Spinal cord (tissue), 10 donors: ENCODE measurements at places on chromosomes 11 and 22. TPM values are rescaled to one million over a fixed set of nuclear protein-coding genes. Genes with fewer than 3 reads are reported as not detected.

MAJIN gene
- polyA plus RNA-seq, result 0.42 TPM

MN1 gene
- polyA plus RNA-seq, result 27.5 TPM

SAMM50 gene
- 64.6 TPM for polyA plus RNA-seq

LGR4 gene
- polyA plus RNA-seq, result 27.7 TPM

VPREB1 gene
- polyA plus RNA-seq, result not detected

GLYAT gene
- 0.59 TPM for polyA plus RNA-seq

MISFA gene
- polyA plus RNA-seq, result 3.8 TPM

FAM89B gene
- polyA plus RNA-seq, result 48.6 TPM

MMP8 gene
- polyA plus RNA-seq, result not detected

CASP5 gene
- not detected for polyA plus RNA-seq

NOX4 gene
- polyA plus RNA-seq, result 1.7 TPM

MPPED1 gene
- 23.3 TPM for polyA plus RNA-seq

OR5P2 gene
- polyA plus RNA-seq, result not detected

LRRC32 gene
- polyA plus RNA-seq, result 11.0 TPM

APOA5 gene
- not detected for polyA plus RNA-seq

HBB gene
- polyA plus RNA-seq, result 132 TPM

POTEH gene
- not detected for polyA plus RNA-seq

IL17REL gene
- polyA plus RNA-seq, result 0.96 TPM

SYCE3 gene
- not detected for polyA plus RNA-seq

SYT12 gene
- 14.2 TPM for polyA plus RNA-seq

SLC5A4 gene
- 0.98 TPM for polyA plus RNA-seq

RASL10A gene
- polyA plus RNA-seq, result 5.2 TPM

ELMOD1 gene
- polyA plus RNA-seq, result 83.8 TPM

SLC6A5 gene
- polyA plus RNA-seq, result 29.0 TPM

DEFB131B gene
- polyA plus RNA-seq, result not detected

RTN4RL2 gene
- 5.0 TPM for polyA plus RNA-seq

ANO3 gene
- 3.8 TPM for polyA plus RNA-seq

IGSF9B gene
- polyA plus RNA-seq, result 45.4 TPM

RASSF7 gene
- 25.9 TPM for polyA plus RNA-seq

FOLR3 gene
- polyA plus RNA-seq, result not detected

FJX1 gene
- polyA plus RNA-seq, result 69.6 TPM

PKNOX2 gene
- 39.0 TPM for polyA plus RNA-seq

SULT4A1 gene
- 90.2 TPM for polyA plus RNA-seq

SLC17A6 gene
- polyA plus RNA-seq, result 57.1 TPM

KCNK7 gene
- 0.90 TPM for polyA plus RNA-seq

CYP2D6 gene
- polyA plus RNA-seq, result 9.9 TPM

PKDREJ gene
- polyA plus RNA-seq, result 0.46 TPM

AP5B1 gene
- 9.3 TPM for polyA plus RNA-seq

FOLR1 gene
- 4.7 TPM for polyA plus RNA-seq

CARD18 gene
- polyA plus RNA-seq, result not detected

NPAS4 gene
- 0.44 TPM for polyA plus RNA-seq

GPHA2 gene
- polyA plus RNA-seq, result not detected

TYR gene
- not detected for polyA plus RNA-seq

IGLL1 gene
- polyA plus RNA-seq, result not detected

SAA1 gene
- polyA plus RNA-seq, result not detected

RAB38 gene
- 2.3 TPM for polyA plus RNA-seq

GGTLC3 gene
- 0.41 TPM for polyA plus RNA-seq

TREH gene
- polyA plus RNA-seq, result 1.5 TPM

CLMP gene
- polyA plus RNA-seq, result 19.7 TPM

NTM gene
- 181 TPM for polyA plus RNA-seq

OR4A47 gene
- polyA plus RNA-seq, result not detected

ASCL2 gene
- 0.51 TPM for polyA plus RNA-seq
